ENCODE measurements at places on chromosomes 1 and 21.

GRCh38 chr1:117696561-117696960 is 90.7 kb downstream of the TENT5C start:
- DNase-seq = no peak

DNA sequence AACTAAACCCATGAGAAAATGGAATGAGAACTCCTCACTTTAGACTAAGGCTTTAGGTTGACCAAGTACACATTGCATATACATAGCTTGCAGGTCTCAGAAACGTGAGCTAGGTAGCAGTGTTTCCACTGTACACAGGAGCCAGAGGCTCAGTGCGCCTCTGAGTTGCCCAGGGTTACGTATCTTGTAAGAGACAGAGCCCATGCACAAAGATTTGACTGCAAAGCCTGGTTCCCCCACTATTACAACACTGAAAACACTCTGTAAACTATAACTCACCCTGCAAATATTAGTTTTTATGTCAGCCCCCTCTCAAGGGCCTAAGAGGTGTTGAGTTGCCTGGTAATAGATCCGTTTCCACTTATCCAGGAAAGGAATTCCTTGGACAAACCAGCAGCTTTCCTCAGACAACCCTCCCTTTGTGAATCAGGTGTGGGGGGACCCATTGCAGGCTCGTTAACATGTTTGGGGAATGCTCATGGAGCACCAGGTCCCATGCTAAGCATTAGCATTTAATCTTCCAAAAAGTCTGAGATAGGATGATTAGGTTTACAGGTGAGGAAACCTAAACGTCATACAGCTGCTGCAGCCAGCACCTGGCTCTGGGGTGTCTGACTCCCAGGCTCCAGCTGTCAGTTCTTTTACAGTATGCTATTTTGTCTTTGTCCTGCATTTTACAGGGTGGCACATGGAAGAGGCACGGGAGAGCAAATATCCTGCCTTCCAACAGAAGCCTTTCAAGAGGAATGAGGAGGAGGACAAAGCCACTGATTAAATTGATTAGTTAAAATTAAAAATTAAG is 25.7 kb downstream of the TENT5C start:
- DNase-seq = no peak

GRCh38 chr1:53331446-53332185 is 3.7 kb upstream of the LRP8 start:
- no peak for DNase-seq

GRCh38 chr1:222038971-222039370 is 297.1 kb upstream of the DUSP10 start:
- DNase-seq = no peak

DNA sequence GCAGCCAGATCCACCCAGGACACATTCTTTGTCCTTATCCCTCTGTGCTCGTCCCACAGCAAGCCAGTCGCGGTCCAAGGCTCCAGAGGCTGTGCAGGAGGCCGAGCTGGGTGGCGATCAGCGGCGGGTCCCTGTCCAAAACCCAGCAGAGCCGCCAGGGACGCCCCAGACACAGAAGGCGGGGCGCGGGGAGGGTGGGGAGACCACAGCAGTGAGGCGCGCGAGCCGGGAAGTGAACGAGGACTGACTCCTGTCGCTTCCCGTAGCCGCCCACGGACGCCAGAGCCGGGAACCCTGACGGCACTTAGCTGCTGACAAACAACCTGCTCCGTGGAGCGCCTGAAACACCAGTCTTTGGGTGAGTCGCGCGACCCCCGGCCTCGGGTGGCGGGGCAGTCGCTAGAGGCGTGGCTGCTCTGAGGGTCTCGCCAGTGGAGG is at the start of gene LGALS8:
Gene LGALS8 (plus strand): TSS at position 279 of the 438 bp plus-strand sequence. CDS start 2,089 bp downstream, outside the sequence.
- DNase-seq = peak; percentile 66

GRCh38 chr1:51916587-51917405 is 38.3 kb upstream of the NRDC start:
- no peak for DNase-seq

- no peak for DNase-seq
Measured at GRCh38 chr1:59468828-59469428, 172.0 kb downstream of the FGGY start.

DNA sequence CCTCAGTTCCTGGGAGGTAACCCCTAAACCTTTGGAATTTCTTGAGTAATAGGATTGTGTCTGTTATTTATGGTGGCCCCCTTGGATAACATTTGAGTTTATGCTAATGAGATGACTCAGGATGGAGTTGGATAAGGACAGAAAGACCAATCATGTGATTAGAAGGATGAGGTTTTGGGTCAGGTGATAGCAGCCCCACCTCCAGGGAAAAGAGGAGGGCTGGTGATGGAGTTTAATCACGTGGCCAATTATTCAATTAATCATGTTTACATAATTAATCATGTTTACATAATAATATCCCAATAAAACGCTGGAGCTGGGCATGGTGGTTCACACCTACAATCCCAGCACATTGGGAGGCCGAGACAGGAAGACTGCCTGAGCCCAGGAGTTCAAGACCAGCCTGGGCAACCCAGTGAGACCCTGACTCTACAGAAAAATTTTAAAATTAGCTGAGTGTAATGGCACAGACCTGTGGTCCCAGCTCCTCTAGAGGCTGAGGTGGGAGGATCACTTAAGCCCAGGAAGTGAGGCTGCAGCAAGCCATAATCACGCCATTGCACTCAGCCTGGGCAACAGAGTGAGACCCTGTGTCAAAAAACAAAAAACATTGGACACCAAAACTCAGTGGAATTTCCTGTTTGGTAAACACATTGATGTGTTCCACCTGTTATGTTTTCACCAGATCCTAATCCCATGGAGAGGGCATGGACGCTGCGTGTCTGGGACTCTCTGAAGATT is 73.3 kb downstream of the NUP210L start:
- no peak for DNase-seq

DNA sequence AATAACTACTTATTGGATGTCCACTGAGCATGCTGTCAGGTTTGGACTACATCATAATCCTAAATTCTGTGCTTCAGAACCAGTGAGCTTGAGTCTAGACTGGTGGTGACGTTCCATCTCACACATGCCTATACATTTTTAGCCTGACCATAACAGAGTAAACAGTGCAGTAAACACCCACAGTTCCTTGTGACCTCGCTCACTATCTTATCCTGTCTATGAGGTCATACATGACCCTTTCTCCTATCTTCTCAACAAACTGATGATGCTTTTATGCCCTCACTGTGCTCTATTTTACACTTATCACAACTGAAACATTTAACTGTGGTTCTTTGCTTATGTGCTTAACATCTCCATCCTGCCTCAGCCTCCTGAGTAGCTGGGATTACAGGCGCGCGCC is 91.2 kb downstream of the ENAH start:
- DNase-seq = no peak

DNA sequence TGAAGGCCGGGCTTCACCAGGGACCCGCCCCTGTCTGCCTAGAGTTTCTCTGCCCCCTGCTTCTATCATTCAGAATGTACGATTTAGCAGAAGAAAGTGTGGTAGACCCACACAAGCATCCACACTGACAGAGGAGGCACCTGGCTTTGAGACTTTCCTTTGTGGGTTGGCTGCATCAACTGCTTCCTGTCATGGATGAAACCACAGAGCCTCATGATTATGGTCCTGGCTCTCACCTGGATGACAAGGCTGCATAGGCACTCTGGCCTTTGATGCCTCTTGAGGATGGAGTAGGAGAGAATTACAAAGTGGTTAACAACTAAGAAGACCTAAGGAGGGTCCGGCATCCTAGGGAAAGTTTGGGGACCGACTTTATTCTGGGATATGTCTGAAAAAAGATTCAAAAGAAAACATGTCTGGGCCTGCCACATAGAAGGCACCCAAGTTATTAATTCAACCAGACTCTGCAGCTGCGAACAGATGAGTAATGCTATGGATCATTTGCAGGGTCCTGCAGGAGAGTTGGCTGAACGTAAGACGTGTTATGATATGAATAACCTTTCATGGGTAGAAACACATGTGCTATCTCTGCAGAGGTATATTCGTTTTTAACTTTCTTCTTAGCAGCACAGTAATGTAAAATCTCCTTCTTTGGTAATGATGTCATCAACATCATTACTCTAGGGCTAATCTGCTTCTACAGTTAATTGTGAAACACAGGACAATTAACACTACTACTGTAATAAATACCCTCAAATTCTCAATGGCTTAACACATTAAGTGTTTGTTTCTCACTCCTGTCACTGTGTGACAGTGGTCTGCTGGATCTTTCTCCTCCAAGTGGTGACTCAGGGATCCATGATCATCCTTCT is 136.2 kb downstream of the SLC35F3 start:
- DNase-seq = no peak

- no peak for DNase-seq
Measured at GRCh38 chr1:18629659-18630510, 761 bp upstream of the PAX7 start.

DNA sequence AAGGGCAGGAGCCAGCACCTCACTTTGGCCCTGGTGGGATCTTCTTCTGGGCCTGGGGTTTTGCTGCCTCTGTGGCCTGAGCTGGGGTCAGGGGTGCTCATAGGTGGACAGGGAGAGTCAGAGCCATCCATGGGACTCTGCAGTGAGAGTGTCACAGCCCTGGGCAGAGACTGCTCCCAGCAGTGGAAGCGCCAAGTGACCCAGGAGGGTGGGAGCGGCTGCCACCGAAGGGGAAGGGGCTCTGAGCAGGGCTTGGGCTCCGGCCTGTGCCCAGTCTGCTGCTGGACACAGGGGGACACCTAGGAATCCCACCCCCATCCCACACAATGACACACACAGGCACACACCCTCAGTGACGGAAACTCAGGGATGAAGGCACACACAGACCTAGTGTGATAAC is 368 bp downstream of the CLCNKB start:
- no peak for DNase-seq

DNA sequence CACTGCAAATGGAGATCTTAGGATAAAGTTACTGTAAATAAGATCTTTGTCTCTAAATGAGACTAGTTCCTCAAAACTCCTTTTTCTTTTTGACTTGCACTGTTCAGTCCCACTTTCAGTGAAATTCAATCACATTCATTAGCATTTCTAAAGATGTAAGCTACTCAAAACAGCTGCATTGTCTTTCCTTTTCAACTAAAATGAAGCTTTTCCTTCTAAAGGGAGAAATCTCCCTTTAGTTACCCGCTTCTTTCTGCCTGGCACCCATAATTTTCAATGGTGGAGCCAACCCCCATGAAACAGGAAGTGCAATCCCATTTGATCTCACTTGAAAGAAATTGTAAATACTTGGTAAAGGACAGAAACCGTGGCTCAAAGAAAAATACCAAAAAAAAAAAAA is 387.4 kb upstream of the PKN2 start:
- no peak for DNase-seq

DNA sequence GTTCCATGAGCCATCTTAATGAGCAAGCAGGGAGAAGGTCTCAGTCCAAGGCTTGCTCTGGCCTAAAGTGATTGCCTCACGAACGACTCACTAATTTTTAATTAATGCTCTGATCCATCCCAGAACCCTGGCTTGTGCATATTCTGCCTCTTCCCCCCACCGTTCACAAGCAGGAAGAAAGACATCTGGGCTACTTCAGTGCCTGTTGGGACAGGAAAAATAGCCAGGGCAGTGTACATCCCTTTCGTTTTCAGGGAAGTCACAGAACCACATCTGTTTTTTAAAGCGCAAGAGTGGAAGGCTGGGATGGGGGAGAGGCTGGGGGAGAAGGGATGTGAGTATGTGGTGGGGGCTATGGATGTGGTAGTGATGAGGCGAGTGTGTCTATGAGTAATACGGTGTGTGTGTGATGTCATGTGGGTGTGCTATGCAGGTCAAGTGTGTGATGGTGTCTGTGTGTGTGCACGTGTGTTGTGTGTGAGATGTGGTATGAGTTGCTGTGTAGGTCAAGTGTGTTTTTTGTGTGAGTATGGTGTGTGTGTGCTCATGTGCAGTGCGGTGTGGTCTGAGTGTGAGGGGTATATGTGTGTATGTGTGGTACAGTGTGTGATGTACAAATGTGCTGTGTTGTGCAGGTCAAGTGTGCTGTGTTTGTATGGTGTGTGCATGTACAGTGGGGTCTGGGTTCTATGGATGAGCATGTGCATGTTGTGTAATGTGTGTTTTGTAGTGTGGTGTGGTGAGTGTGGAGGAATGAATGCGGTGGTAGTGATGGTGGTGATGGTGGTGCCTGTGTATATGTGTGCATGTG is 64.9 kb upstream of the SYT6 start:
- DNase-seq = no peak

DNA sequence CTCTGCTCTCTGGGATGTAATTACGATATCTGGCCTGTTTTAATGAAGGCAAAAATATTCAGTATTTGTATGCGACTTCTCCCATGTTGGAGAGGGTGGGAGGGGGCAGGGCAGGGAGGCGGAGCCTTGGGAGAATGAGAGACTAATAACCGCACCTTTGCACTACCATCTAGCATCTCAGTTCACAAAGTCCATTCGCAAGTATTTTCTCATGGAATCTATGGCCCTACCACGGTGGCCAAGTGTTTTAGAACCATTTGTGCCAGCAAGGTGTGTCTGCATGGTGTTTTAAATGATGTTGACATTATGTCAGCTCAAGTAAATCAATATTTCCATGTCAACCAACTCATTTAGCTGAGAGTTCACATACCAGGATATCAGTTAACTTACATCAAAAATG is 14.3 kb upstream of the BLACAT1 start:
- no peak for DNase-seq

GRCh38 chr1:225474986-225475820 is 47.4 kb upstream of the LBR start:
- DNase-seq = peak; percentile 64

- DNase-seq = no peak
Measured at GRCh38 chr1:209155546-209155945, 428.0 kb upstream of the CAMK1G start.

- DNase-seq = no peak
Measured at GRCh38 chr1:218207194-218207593, 77.9 kb upstream of the RRP15 start.

DNA sequence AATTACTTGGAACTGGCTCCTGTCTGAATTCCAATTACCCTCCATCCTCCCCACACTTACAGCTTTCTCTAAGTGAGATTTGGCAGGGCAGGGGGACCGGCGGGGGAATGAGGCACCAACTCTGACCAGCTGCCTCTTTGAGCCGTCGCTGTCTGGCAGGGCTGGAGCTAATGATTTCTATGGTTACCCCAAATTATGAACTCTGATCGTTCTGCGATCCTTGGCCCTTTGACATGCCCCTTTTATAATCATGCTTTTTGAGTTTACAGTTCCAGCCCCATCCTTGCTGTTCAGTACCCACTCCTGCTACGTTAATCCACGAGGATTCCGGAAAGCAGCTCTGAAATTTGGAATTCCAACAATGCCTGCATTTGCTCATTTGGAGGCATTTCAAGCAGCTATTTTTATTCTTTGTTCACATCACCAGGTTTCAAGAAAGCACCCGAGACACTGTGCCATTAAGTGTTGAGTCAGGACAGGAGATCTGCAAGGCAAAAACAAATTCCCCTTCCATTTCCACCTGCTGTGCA is 54.6 kb upstream of the LBR start:
- no peak for DNase-seq

- no peak for DNase-seq
Measured at GRCh38 chr1:174988539-174988938, 11.2 kb upstream of the CACYBP start.

- DNase-seq = no peak
Measured at GRCh38 chr1:201253411-201253810, 29.9 kb upstream of the PKP1 start.

All from bone marrow (tissue), 2 donors.